ENCODE measurements at places on chromosomes 2 and 18.
A peak's percentile ranks its signal among the peaks of the same experiment; 100 is the strongest.

DNA sequence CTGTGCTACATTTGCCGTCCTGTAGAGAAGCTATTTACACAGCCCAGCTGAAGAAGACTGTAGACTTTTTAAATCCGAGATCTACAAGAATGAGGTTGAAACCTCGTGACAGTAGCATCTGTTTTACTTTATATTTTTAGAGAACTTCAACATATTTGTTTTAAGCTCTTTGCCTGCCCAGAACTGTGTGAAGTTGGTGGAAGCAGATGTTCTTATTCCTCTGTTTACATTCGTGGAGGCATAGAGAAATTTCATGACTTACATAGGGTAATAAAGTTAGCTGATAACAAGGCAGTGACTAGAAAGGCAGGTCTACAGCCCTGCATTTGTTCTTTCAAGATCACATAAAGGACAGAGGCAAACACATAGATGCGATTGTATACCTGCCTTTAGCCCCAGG is 47.0 kb upstream of the MAP3K20 start:
- DNase-seq, result no peak

DNA sequence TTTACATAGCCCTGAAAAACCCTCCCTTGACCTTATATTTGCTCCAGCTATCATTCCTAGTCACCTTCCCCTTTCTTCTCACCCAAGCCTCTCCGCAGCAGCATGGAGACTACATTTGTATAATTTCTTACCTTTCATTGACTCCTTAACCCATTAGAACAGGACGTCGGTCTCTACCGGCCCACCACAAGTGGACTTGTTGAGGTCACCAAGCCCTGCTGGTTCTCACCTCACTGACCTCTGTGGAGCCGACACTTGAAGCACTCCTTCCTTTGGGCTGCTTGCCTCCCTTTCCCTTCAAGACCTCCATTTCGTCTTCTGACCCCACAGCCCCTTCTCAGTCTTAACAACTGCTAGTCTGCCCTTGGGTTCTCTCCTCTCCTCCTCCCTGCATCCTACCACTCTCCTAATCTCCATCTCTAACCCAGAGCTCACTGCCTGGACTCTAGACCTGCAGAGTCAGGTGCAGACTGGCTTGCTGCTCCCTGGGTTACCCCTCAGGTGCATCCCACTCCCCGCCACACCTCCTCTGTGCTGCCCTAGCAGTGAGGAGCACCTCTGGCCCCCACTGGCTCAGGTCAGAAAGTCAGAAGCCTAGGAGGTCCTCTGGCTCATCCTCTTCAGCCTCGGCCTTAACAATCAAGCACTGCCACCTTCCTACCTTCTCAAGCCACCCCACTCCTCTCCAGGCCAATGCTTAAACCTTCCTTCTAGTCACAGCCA is 5.3 kb upstream of the SFXN5 start:
- DNase-seq, result no peak

DNA sequence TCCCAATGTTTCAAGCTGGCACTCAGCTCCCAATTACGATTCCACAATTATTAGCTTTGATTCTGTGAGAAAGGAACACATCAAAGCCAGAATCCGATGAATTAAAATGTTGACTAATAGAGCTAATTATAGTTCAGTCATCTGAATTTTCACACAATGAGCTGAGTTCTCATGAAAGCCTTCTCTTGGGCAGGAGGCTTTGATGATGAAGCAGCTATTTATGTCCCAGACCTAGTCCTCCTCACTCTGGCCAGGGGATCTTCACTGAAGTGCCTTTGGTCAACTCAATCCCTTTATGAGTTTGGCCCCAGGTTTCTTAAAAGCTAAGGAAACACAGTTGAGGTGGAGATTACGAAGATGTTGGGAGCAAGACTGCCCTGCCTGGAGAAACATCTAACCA is 74.7 kb upstream of the PPM1B start:
- DNase-seq, result no peak

DNA sequence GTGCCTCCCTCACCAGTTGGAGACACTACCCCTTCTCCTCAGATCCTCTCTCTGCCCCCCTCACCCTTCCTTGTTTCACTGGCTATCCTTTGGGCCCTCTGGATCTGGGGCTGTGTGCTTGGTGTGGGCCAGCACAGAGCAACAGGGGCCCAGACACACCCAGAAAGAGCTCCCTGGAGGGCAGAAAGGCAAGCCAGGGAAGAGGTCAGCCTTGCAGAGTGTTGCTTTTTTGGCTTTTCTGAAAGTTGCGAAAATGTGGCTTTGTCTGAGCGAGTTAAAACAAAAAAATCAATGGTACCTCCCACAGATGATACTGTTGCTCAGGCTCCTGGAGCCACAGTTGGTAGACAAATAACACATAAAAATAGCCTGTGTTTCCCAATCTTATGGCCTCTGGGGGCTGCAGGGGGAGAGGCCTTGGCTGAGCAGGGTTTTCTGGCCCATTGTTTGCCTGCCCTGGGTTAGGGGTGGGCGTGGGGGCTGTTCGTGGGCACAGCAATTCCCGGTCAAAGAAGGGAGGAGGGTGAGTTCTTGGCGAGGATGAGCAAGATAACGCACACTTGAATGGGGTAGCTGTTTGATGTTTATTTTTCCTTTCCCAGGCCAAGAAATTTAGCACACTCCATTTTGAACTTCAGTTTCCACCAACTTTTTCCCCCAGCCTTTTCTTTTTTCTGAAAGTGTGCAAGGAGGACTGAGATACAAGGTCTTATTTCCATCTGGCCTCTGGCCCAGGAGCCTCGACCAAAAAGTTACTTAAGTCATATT is 167.0 kb upstream of the HAAO start:
- no peak for DNase-seq

- no peak for DNase-seq
Measured at GRCh38 chr2:160213511-160213910, 13.4 kb upstream of the ITGB6 start.

GRCh38 chr2:69830045-69830905 is 815 bp downstream of the GMCL1 start:
- DNase-seq, result peak; percentile 46

DNA sequence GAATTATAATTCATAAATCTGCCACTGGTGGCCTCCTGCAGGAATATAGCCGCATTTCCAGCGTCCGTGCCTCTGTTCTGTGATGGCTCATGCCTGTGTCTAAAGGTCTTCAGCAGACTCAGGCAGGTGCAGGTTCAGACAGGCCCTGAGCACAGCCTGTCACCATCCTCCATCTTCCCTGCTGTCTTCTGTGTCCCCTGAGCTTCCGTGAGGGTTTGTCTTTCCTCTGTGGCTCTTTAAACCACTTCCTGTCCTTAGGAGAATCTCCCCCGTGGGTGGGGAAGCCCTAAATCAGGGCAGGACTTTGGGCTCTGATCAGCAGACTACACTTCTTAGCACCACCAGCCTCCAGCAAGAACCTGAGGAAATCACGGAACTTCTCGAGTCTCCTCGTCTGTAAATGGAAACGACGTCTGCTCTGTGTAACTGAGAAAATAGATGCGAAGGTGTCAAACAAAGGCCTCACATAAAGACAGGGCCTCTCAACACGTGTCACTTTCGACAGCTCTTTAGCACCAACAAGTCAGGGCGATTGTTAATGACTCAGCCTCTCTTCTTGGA is 24.1 kb upstream of the NFATC1 start:
- no peak for DNase-seq

All from activated CD4-positive, alpha-beta T cell treated with anti-CD3 and anti-CD28 coated beads, Interleukin-2, amount 50 U/mL, for 16 hours (primary cell).